ENCODE measurements at places on chromosomes 5 and 9. TPM values are rescaled to one million over a fixed set of nuclear protein-coding genes. Genes with fewer than 3 reads are reported as not detected.

Gene FGFR4
- polyA plus RNA-seq: 0.12 TPM

Gene STK32A
- 1.2 TPM for polyA plus RNA-seq

Gene NXNL2
- polyA plus RNA-seq: 3.6 TPM

Gene FLT4
- 0.09 TPM for polyA plus RNA-seq

Gene PCDHGB3
- polyA plus RNA-seq: 3.0 TPM

Gene ANKRD18B
- 0.74 TPM for polyA plus RNA-seq

Gene PTPRD
- polyA plus RNA-seq: 0.48 TPM

Gene EMB
- 1.5 TPM for polyA plus RNA-seq

- DNase-seq: no peak
These were observed 579.7 kb downstream of the CCDC171 start for GRCh38 chr9:16132513-16132912.

DNA sequence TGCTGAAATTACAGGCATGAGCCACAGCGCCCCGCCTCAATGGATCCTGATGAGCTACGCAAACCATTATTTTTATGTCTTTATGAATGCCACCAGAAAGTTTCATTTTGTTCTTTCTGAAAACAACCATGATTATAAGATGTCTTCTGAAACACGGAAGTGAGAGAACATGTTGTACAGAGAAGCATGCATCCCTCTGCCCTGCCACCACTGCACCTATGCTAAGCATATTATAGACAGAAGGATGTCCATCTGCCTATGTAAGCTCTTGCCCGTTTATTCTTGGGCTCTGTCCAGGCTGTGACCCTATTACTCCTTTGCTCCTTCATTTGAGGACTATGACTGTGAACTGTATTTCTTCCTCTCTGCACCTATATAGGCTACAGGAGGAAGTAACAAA is 74.3 kb downstream of the GRAMD2B start:
- DNase-seq: no peak

DNA sequence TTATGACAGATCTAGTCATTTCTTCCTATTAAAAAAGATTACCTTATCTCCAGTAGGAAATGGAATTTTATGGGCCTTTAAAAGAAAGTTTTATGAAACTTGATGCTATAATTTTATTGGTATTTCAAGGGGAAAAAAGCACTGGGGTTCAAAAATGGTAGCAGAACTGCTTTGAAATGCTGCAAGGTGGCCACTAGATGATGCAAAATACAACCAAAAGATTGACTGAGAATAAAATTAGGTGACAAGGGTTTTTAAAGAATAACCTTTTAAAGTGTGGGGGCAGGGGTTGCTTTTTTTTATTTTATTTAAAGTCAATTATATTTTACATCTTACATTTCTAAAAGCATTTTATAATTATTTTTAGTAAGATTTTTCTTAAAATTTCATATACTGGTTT is 61.7 kb downstream of the KLF9 start:
- no peak for DNase-seq

GRCh38 chr9:70865471-70865870 is 255.9 kb downstream of the TRPM3 start:
- DNase-seq: no peak

DNA sequence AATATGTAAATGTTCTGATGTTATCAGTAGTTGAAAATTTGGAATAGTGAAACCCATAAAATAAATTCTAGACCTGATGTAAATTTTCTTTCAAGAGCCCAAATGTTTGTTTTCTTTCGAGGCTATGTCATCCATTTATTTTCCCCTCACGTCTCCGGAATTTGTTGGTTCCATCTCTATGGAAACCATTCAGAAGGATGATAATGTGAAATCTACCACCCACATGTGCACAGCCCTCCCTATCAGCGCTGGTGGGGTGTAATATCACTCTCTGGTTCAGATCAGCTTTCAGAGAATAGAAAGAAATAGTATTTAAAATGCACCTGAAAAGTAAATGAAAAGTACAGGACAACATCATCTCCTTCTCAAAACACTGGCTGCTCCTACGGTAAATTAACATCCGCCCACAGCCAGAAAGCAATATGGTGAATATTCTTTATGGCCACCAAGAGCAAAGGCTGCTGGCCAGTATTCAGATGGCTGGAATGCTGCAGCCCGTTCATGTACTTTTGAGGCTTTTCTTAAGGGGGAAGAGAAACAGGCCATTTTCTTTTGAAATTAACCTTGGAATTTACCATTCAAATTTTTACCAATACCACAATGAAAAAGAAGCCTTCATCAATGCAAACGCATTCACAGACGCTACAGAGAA is 28.5 kb downstream of the GLDC start:
- no peak for DNase-seq

DNA sequence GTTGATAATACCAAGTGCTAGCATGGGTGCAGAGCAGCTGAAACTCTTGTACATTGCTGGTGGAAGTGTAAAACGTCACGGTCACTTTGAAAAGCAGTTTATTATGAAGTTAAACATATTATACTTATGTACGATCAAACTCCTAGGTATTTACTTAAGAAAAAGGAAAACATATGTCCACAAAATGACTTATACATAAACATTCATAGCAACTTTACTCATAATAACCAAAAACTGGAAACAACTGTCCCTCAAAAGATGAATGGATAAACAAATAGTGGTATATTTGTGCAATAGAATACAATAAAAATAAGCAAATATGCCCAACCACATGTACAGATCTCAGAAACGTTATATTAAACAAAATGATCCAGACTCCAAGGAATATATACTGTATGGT is 92.3 kb upstream of the TRIO start:
- no peak for DNase-seq

DNA sequence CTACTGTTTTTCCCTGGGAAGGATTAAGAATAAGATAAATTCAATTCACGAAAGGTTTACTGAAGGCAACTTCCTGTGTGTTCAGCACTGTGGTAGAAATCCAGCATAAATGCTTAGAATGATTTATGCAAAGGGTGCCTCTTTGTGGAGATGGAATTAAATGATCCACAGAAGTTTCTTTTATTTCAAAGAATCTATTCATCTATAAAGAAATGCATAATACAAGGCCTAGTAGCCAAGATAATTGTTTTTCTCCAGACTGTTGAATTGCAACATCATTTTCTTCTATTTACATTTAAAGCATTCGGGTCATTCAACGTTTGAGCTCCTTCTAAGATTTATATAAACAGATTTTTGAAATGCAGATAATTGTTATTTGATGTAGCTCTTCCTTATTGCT is 138.8 kb upstream of the NFIL3 start:
- DNase-seq: no peak

- DNase-seq: no peak
These were observed 288.4 kb downstream of the EBF1 start for GRCh38 chr5:158811350-158811749.

DNA sequence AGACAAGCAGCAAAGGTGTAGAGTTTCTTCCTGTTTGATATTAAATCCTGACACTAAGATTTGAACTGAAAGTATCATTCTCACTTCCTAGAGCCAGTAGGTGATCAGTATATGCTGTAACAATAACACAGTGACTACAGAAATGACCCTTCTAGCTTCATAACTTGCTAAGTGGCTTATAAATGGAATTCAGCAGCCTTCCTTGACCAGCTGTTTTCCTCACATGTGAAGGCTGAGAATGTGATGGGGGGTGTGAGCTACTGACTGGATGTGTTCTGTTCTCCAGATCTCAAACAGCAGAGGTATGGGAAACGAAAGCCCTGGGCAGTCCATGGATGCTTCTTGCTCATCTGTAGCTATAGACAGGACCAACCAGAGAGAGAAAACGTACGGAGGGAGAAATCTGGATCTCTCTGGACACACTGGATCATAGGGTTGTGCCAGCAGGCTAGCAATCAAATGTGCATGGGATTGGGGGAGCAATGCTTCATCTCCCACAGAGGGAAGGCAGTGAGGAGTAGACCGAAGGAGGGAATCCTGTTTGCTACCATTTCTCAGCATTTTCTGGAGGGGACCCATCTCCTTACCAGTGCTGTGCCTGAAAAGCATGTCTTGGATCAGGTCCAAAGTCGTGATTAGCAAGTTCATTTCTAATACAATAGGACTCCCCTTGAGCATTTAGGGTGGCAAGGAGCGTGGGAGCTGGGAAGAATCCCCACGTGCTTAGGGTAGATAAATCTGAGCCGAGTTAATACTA is 39.4 kb downstream of the TNFAIP8 start:
- no peak for DNase-seq

DNA sequence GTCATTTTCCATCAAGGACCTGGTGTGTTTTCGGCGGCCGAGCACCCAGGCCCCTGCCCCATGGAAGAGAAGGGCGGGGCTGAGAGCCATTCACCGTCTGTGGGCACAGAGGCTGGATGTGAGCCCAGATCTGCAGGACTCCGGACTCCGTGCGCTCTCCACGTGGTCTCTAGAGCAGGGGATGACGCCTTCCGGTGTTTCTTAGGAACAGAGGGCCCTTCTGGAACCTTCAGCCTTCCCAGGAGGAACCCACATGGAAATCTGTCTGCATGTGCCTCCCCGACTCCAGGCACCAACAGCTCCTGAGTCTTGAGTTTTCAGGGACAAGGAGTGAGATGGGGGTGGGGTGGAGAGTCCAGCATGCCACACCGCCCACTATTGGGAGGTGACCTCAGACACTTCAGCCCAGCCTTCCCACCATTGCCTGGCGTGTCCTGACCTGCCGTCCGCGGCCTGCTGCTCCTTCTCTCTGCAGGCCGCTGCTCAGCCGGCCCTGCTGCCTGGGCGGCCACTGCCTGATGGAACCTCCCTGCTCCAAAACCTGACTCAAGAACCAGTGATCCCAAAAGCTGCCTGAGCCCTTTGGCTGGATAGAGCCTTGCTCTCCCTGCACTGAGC is 2.4 kb upstream of the RXRA start:
- no peak for DNase-seq

GRCh38 chr5:105587963-105588662 is 2025.5 kb upstream of the NUDT12 start:
- no peak for DNase-seq

DNA sequence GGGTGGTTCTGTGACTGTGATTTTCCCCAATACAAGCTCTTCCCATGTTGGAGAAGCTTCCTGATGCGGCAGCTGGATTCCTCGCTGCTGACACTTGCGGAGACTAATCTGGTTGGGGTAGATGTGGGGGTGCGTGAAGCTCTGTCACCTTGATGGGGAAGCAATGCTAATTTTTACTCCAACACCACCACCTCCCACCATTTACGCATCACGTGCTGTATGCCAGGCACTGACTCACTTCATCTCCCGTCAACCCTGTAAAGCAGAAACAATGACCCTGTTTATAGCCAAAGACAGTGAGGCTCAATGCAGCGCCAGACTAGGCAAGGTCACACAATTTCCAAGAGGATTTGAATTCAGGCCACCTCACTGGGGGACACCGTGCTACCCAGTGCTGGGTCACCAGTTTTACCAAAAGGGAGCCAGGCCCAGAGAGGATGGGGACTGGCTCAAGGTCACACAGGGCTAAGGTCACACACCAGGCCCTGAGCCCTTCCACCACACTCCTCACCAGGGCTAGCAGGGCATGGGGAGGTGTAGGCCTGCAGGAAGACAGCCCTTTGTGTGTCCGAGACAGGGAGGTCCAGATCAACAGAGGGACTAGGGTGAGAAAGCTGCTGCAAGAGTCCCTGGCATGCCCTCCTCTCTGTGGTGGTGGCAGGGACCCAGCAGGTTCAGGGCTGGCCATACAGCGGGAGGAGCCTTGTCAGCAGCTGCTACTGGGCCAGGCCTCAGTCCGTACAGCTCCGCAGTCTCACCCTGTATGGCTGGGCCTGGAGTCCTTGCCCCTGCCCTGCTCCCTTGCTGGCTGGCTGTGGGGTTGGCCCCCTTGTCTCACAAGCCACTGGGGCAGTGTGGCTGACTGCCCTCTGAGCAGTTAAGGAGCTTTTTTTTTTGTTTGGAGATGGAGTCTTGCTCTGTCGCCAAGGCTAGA is 3.3 kb downstream of the STKLD1 start:
- DNase-seq: no peak

GRCh38 chr5:89395111-89395510 is 512.1 kb upstream of the MEF2C start:
- DNase-seq: no peak

- no peak for DNase-seq
These were observed 110.8 kb downstream of the LHFPL2 start for GRCh38 chr5:78537821-78538220.

DNA sequence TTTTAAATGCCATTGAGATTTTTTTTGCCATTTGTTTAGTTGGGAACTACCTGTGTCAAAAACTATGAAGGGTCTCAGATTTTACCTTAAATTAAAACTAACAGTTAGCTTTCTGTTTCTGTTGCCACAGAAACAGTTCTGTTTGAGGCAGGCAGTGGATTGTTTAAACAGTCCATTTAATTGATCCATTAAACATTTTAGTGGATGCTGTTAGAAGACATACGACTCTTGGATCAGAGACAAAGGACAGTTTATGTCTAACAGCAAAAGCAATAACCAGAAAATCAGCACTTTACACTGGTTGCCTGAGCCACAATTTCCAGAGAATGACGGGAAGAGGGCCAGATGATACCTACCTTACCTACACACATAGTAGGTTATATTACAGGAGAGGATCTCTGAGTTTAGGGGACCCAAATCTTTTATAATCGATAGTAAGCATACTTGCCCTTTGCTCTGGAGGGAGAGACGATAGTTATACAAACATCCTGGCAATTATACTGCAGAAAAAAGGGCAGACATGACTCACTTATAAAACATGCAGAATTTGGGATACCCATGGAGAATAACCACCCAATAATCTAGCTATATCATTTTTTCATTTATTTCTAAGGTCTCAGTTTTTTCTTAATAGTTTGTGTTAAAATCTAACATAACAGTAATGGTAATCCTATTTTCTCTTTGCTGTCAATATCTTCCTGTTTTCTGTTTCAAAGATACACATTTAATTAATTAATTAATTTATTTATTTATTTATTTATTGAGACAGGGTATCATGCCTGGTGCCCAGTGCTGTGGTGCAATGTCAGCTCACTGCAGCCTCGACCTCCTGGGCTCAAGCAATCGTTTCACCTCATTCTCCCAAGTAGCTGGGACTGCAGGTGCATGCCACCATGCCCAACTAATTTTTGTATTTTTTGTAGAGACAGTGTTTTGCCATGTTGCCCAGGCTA is 136.7 kb upstream of the TNFAIP8 start:
- DNase-seq: no peak

DNA sequence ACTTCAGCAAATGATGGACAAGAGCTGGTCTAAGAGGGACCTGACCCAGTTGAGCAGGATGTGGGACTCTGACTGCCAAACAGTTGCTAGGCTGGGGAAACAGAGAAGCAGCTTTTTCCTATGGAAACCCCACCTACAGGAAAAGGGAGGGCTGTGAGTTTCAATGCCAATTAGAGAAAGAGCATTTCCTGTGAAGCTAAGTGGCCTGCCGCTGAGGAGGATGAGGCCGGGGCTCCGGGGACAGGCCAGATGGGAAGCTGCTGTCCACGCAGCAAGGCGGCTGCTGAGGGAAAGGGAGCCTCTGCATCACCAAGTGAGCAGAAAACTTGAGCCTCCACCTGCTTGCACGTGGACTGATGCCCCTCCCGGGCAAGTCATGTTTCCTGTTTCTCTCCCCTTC is at the start of gene PCDH12:
Gene PCDH12 (minus strand): TSS at position 90 of the 400 bp plus-strand sequence. CDS start 351 bp downstream, outside the sequence.
- no peak for DNase-seq

DNA sequence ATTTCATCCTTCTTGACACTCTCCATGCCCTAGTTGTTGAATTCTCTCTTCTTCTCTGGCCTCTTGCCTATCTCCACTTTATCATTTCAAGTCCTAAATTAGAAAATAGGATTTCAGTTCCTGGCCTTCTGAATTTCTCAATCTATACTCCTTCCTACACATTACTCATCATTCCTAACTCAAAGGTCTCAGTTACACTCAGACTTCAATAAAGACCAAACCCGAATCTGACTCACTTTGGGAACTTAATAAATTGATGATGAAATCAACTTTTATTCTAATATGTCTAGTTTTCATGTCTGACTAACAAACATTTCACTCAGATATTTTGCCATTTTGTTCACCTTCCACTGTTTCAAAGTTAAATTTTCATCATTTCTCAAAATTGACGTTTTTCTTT is 113.6 kb upstream of the TSLP start:
- DNase-seq: no peak
